ENCODE measurements at places on chromosomes 5 and 9. TPM values are rescaled to one million over a fixed set of nuclear protein-coding genes. Genes with fewer than 3 reads are reported as not detected.

The MYMK gene
- not detected for total RNA-seq

The SKIC3 gene
- 99.9 TPM for total RNA-seq

The TPRN gene
- total RNA-seq: 8.5 TPM

The PLAC8L1 gene
- not detected for total RNA-seq

The PCDHGA2 gene
- 0.23 TPM for total RNA-seq

The ACOT12 gene
- total RNA-seq: not detected

The MXD3 gene
- 17.3 TPM for total RNA-seq

Measured in CD4-positive, alpha-beta memory T cell (primary cell).